ENCODE measurements at places on chromosomes 11 and 22.

GRCh38 chr11:108985945-108986279 lies 321.0 kb downstream of the DDX10 start:
- DNase-seq = no peak

DNA sequence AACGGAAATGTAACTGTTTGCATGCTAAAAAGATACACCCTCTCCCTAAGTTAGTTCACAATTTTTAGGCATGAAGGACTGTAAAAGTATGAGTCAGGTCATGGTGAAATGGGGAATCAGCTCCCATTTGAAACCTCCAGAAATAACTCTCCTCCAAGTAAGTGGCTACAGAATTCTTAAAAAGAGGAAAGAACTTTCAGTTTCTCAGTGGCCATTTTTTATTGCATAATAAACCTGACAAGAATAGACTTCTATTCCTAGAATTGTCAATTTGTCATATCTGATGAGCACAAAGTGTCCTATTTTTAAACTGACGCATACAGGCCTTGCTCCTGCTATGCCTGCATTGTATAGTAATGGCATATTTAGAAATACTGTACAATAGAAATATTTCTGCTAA lies 612.2 kb downstream of the CNTN5 start:
- DNase-seq = no peak

DNA sequence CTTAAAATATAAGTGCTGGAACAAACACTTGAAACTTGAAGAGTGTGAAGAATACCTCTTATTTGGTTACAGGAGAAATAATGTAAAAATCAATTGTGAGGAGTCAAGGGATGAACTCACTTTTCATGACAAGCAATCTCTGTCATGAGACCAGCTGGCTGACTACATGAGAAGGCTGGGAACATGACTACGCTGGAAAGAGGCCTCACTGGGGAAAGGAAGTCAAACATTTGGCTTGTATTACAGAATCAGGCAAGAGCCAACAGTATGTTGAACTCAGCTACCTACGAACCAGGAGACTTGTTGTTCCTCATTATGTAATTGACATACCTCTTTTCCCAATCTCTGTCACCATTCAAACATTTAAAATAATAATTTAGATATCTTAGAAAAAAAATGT lies 14.4 kb downstream of the DCDC1 start:
- DNase-seq = no peak

- DNase-seq = no peak
Observed at GRCh38 chr11:102776454-102776853, 4.0 kb downstream of the MMP10 start.

DNA sequence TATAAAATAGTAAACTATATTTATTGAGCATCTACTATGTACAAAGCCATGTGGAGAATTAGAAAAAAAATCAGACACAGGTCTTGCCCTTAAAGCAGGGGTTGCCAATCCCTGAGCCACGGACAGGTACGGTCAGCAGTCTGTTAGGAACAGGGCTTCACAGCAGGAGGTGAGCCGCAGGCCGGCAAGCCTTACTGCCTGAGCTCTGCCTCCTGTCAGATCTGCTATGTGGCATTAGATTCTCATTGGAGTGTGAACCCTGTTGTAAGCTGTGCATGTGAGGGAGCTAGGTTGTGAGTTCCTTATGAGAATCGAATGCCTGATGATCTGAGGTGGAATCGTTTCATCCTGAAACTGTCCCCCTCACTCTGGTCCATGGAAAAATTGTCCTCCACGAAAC lies 2.1 kb upstream of the RAG2 start:
- DNase-seq = no peak

DNA sequence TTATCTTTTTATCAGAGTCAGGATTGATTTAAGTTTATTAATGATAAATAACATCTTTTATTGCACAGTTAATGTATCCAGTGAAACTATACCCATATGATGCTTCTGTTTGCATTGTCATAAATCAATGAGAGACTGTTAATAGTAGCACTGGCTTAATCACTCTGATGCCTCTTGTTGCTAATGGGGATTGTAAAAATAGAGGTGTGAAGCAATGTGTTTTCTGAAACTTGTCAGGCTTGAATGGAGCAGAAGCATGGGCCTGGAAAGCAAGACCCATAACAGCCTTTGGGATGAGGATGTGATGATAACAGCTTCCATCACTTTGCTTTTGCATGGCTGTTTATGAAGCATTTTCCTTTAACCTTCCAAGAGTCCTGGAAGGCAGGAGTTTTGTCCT lies 319.7 kb downstream of the DDX10 start:
- no peak for DNase-seq

DNA sequence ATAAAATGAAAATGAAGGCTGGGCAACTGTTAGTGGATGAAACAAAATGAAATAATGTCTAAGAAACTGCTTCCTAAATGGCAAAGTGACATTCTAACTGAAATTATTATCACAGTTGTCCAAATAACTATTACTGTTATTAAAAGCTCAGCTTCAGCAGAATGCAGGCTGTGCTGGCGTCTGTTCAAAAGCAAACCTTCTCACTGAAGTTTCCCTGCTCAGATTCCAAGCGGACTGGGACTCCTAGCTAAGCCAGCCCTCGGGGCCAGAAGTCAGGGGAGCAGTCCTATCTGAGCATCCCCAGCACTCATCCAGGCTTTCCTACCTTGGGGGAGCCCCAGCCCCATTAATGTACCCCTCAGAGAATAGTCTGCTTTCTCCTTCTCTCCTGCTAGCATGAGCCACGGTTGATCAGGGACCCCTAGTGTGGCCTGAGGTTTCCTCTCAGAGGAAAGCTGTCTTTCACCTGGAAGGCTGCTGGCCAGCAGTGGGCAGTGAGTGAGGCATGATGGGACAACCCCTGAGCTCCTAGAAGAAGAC lies 1167.3 kb downstream of the TBC1D22A start:
- DNase-seq = no peak

GRCh38 chr11:69705901-69706787 lies 2.3 kb upstream of the FGF19 start:
- no peak for DNase-seq

- DNase-seq = peak; percentile 37
Observed at GRCh38 chr11:19907008-19907579, 194.5 kb downstream of the NAV2 start.

DNA sequence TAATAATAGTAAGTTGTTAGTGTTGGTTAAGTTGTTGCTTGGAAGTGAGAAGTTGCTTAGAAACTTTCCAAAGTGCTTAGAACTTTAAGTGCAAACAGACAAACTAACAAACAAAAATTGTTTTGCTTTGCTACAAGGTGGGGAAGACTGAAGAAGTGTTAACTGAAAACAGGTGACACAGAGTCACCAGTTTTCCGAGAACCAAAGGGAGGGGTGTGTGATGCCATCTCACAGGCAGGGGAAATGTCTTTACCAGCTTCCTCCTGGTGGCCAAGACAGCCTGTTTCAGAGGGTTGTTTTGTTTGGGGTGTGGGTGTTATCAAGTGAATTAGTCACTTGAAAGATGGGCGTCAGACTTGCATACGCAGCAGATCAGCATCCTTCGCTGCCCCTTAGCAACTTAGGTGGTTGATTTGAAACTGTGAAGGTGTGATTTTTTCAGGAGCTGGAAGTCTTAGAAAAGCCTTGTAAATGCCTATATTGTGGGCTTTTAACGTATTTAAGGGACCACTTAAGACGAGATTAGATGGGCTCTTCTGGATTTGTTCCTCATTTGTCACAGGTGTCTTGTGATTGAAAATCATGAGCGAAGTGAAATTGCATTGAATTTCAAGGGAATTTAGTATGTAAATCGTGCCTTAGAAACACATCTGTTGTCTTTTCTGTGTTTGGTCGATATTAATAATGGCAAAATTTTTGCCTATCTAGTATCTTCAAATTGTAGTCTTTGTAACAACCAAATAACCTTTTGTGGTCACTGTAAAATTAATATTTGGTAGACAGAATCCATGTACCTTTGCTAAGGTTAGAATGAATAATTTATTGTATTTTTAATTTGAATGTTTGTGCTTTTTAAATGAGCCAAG lies 2.7 kb downstream of the NEAT1 start:
- DNase-seq = no peak

DNA sequence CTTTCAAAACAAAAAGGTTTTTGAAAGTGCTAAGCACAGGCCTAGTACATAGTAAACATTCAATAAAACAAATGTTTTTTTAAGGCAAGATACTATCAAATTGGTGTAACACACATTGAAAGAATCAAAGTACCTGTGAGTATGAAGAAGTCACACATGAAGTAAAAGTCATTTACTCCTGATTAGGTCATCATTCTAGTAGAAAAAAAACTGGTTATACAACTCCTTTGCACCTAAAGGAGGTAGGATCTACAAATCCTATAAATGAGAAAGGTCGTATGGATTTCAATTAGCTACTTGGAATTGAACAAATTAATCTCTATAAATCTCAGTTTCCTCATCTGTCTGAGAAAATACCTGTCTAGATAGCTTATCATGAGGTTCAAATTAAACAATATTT lies 80.8 kb downstream of the SIK3 start:
- no peak for DNase-seq

GRCh38 chr22:31313366-31314147 lies 21.3 kb upstream of the PIK3IP1 start:
- peak; percentile 65 for DNase-seq

GRCh38 chr11:121038648-121039409 lies 14.9 kb downstream of the TBCEL start:
- no peak for DNase-seq

DNA sequence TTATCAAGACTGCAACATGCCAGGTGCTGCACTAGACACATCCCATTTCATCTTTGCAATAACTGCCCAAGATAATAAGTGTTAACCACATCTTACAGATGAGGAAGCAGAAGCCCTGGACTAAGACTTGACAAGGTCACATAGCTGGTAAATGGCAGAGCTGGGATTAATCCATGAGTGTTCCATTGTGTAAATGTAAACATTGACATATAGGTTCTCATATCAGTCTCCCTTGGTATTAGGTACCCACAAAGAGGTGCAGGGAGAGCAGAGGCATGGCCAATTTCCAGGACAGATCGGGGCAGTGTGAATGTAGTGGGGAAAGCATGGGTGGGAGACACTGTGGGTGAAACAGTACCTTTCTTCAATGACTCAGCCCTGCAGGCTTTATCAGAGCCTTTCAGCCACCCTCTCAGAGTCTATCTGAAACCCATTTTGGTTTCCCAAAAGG lies 17.9 kb downstream of the MICAL2 start:
- DNase-seq = no peak

DNA sequence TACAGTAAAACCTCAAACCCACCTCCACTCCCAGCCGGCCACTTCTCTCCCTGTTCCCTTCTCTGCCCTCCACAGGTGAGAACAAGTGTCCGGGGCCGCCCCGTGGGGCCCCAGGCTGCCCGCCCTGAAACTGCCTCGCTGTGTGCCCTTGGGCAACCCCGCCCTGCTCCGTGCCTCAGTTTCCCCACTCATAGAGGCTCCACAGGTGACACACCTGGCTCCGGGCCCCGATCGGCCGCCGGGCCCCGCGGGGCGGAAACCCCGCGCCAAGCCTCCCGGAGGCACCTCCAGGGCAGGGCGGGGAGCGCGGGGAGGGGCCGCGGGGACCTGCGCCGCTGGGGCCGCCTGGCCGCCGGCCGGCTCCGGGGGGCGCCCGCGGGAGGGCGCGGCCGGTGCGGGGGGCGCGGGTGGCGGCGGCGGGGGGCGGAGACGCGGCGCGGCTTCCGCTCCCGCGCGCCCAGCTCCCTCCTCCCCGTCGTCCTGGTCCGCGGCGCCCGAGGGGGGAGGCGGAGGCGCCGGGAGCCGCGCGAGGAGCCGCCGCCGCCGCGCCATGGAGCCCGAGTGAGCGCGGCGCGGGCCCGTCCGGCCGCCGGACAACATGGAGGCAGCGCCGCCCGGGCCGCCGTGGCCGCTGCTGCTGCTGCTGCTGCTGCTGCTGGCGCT lies at the start of gene LRP5:
TSS of gene LRP5 (plus strand) at position 475 of the 663 bp plus-strand sequence. CDS start at position 599, 124 bp downstream.
- peak; percentile 68 for DNase-seq

DNA sequence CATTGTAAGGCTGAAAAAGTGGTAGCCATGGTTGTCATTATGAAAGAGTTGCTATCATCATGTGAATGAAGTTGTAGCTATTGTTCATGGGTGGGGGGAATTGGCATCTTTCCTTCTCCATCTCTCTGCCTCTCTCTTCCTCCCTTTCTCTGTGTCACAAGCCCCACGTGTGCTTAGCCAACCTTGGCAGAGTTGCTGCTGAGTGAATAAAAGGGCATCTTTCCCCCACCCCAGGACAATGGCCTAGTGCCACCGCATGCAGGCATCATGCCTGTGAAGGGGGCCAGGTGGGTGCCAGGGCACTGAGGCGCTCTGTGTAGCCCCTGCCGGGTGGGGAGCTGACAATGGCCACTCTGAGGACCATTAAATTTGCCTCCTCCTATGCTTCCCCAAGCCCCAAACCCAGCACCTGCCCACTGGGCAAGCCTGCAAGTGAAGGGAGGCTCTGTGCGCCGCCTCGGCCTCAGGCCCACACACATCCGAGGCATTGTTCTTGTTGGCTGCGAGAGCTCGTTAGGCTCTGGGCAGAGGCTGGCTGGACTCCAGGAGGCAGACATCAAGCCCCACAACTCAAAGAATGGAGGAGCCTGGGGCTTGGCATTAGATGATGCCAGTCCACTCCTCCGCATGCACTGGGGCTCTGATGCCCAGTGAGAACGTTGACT lies 103.9 kb downstream of the SEZ6L start:
- no peak for DNase-seq

DNA sequence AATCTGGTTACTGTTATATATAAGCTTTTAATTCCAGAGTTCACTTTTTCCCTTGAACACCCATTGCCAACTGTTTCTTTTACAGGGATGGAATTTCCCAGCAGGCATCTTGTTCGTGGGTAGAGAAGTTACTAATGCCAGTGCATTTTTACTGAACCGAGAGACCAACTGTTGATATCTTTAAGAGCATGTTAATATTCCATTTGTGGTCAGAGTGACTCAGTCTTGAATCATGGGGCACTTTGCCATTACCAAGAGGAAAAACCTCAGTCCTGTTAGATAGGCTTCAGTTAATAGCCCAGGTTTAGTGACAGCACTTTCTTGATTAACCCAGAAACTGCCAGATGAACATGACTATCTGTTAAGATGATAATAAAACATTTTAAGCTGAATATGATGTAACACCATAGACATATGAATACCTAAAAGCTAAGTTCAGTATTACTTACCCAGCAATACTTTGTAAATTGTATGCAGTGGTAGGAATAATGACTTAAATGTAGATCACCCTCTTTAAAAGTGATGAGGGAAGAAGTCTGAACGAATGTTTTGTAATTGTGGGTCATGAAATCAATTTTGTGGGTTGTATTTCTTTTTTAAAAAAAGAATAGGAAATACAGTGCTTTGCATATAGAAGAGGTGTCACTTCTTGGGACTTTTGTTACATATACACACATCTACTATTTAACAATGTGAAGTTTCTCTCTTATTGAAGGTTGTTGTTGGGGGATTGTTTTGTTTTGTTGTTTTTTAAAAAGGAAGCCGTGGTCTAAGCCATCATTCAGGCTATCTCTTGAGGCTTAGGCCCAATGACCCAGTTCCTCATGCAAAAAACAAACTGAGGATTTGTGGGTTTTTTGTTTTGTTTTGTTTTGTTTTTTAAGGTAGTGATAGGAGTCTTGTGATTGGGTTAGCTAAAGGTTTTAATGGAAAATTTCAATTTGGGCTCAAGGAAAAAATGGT lies 79.2 kb upstream of the GRIK4 start:
- no peak for DNase-seq

DNA sequence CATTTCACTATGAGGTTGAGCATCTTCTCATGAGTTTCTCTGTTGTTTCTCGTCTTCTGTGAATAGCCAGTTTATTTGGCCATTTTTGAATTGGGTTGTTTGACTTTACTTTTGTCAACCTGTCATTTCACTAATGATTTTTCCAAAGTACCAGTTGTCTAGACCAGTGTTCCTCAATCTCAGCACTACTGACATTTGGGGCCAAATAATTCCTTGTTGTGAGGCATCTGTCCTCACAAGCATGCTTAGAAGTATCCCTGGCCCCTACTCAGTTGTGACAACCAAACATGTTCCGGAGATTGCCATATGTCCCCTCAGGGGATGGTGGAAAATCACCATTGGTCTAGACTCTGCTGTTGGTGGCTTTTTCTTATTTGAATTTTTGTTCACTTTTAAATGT lies 87.7 kb upstream of the GNAZ start:
- DNase-seq = no peak

All from GM10248 (cell line).